ENCODE measurements at places on chromosomes 7 and 10. TPM values are rescaled to one million over a fixed set of nuclear protein-coding genes. Genes with fewer than 3 reads are reported as not detected.

Gene SP8
- total RNA-seq = not detected

- no peaks in the 10 kb centered on the region for H3K4me1 ChIP-seq
- H3K36me3 ChIP-seq = no peaks in the 10 kb centered on the region
- no peaks in the 10 kb centered on the region for H3K27me3 ChIP-seq
- DNase-seq = no peak
- no peak overlapping the region for H3K27ac ChIP-seq
Measured at GRCh38 chr10:132299371-132300336, 8.1 kb downstream of the STK32C start.

GRCh38 chr10:80444646-80445319, 9.3 kb upstream of the TSPAN14 start:
- peaks cover 53% of the 10 kb centered on the region for H3K4me1 ChIP-seq
- H3K4me3 ChIP-seq = no peak overlapping the region
- H3K36me3 ChIP-seq = no peaks in the 10 kb centered on the region
- H3K27me3 ChIP-seq = no peaks in the 10 kb centered on the region
- no peak overlapping the region for H3K27ac ChIP-seq

- H3K36me3 ChIP-seq = no peaks in the 10 kb centered on the region
- H3K4me1 ChIP-seq = no peaks in the 10 kb centered on the region
- no peak for DNase-seq
- no peak overlapping the region for H3K4me3 ChIP-seq
- no peak overlapping the region for H3K27ac ChIP-seq
Measured at GRCh38 chr10:24926557-24926956, 25.8 kb downstream of the PRTFDC1 start.

- peak overlapping the region; percentile 86 for H3K4me3 ChIP-seq
- peaks cover 32% of the 10 kb centered on the region for H3K4me1 ChIP-seq
- peak; percentile 10 for DNase-seq
- no peaks in the 10 kb centered on the region for H3K27me3 ChIP-seq
Measured at GRCh38 chr7:106111655-106112117, 426 bp downstream of the SYPL1 start.
